Activated T-helper 9 cell treated with anti-CD3 and anti-CD28 coated beads, Interleukin-2, amount 50 U/mL, for 16 hours (primary cell): ENCODE measurements at places on chromosomes 5 and 9.

- no peak for DNase-seq
Observed at GRCh38 chr5:172235827-172236736, 42.1 kb downstream of the EFCAB9 start.

DNA sequence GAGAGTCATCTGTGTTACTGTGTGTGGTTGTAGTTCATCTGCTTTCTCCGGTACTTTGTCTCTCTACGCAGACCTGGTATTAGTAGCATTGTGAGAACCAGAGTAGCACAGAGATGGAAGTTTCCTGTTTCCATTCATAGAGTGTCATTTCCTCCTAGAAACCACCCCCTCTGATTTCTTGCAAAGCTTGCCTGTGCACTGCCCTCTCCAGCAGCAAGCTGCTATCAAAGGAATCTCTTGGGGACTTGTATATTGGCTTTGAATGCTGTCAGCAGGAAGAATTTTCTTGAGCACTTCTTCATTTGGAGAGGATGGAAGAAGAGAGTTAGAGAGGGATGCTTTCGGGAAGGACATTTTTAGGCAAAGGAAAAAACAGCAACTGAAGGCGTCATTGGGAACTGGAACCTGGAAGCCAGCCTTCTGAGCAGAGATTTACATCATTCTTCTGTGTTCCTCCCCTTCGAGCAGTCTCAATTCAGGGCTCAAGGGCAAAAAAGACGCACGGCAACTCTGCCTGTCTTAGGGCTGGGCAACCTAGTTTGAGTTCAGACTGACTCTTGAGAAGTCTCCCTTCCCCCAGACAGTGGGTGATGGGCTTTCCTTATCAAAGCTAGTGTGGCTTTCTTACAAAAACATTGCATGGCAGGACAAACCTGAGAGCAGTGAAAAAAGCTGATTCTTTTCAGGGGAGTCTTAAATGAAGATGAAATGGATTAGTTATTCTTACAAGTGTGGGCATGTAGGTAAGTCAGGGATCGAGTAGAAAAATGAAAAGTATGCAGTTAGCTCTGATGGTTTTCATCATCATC lies 226.3 kb downstream of the AOPEP start:
- DNase-seq, result no peak

DNA sequence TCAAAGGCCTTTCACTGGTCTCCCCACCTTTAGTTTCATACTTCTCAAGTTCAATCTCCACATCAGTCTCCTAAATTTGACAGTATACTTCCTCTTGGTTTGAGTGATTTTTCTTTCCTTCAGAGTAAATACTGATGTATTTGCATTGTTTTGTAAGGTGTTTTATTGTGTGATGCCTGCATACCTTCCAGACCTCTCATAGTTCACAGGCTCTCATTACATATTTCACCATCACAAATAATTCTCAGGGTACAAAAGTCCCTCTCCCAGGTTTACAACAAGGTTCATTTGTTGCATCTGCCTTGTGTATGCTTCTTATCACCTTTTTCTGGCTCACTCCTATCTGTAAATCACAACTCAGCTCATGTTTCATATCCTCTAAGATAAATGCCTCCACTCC lies 22.2 kb upstream of the TUSC1 start:
- no peak for DNase-seq

DNA sequence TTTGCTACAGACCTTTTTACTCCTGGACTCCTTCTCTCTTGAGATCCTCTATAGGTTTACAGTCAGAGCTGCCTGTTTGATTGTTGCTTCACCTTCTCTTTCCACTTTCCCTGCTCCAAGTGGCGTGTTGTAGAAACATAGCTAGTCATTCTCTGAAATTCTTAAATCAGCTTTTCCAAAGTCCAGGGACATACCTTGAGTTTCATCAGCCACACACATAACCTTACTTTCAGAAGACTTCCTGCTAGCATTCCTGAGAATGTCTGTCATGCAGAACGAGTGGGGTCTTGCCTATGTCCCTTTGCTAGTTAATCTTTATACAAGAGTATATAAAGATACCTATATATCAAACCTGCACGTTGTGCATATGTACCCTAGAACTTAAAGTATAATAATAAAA lies 230.3 kb upstream of the ZNF462 start:
- DNase-seq, result no peak

- no peak for DNase-seq
Observed at GRCh38 chr9:108911820-108912219, 22.1 kb downstream of the ELP1 start.

GRCh38 chr9:137195525-137196220 lies 4.9 kb downstream of the TPRN start:
- DNase-seq, result no peak

GRCh38 chr9:91515074-91515687 lies 91.5 kb upstream of the NFIL3 start:
- no peak for DNase-seq

GRCh38 chr9:87826331-87826730 lies 56.3 kb upstream of the SPATA31E1 start:
- DNase-seq, result no peak

DNA sequence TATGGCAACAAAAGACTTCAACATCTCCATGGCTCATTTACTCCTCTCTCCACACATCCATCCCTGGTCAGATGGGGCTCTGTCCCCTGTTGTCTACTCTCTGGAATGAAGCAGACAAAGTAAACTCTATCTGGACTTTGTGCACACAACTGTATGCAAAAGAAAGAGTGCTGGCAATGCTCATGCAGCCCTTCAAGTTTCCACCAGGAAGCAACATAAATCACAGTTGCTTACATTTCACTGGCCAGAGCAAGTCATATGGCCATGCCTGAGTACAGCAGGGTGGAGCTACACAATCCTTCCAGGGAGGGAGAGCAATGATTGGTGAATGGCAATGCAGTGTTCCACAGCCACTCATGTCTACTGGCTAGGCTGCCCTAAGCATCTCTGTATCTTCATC lies 12.4 kb upstream of the SHC3 start:
- DNase-seq, result no peak

DNA sequence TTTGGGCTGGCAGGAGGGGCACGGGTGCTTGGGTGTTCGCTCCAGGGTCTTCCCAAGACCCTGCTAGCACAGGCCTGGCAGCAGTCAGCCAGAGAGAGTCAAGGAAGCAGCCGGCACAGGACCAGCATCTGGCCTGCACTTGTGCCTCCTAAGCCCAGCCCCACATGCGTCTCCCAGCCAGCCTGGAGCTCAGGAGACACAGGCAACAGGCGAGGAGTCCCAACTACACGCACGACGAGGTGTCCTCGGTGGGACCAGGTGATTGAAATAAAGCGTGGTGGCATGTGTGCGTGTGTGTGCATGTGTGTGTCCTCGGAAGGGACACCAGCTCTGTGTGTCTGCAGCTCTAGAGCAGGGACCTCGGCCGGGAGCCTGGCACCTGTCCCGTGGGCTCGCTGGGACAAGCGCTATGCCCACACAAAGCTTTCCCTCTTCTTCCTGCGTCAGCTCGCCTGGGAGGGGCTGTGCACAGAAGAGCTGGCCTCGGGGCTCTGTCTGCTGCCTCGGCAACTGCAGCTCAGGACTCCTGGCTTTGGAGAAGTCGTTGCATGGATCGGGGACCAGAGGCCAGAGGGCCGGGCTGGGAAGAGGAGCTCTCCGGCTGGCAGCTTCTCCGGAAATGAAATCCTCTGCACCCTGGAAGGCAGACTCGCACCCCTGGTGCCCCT lies 14.7 kb upstream of the SLC9A3 start:
- DNase-seq, result no peak

GRCh38 chr5:132394667-132395259 lies 25.3 kb downstream of the SLC22A5 start:
- DNase-seq, result no peak

DNA sequence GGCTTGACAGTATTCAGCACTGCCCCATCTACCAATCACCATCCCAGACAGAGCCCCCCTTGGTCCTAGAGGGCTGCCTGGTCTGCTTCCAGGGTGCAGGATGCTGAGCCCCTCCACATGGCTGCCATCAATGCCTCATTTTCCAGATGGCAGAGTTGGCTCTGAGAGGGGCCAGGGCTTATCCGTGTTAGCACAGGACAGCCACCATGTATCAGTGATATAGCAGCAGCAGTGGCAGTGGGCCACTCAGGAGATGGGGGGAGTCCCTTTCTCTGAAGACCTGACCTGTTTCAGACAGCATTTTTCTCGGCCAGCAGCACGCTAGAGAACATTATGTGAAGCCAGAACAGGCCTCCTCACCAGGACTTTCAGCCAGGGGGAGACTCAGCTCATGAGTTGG lies 1.6 kb upstream of the SMIM32 start:
- no peak for DNase-seq

DNA sequence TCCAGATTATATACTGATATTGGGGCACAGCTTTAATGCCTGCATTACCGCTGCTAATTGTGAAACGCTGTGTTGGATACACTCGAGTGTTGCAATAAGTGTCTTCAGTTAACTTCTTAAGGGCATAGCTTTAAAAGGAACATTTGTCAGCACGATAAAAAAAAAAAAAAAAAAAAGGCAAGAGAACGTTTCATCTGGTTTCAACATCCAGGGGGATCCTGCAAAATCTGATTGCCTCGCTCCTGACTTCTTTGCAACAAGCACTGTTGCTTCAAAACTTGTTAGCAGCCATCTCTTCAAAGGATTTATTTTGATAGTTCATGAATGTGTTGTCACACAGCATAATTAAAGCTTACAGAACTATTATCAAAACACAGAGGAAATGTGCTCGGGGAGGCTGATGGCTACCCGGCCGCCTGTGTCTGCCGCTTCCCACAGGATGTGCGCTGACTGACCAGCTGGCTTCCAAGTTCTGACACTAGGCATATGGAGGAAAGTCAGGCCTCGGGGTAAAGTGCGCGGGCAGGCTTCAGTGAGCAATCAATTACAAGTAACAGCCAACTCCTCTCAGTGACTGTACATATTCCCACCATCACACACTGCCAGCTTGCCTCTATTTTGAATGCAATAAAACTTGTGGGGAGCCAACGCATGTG lies 77.7 kb downstream of the EBF1 start:
- no peak for DNase-seq

GRCh38 chr9:76626980-76627379 lies 137.3 kb upstream of the PCA3 start:
- no peak for DNase-seq

DNA sequence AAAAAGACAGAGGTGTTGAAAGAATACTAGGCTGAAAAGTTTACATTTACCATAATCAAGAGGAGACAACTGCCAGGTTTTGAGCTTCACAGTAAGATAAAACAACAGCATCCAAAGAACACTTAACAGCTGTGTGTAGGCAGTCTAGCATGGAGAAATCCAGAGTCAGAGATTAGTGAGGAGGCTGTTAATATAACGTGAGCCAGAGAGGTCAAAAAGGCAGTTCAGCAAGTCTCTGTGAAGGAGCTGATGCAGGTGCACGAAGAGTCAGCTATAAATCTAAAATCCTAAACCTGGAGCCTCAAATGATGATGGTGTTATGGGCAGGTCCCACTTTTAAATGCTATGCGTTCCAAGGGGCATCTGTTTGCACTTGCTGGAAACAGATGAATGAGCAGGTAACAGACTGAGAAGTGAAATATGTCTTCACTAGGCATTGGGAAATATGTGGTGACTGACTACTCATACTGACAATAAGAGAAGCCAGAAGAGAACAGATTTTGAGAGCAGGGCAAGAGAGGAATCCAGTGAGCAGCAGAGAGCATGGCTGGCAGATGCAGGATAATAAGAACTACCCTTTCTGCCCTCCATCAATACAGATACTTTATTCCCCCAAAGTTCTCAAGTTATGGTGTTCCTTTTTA lies 8.7 kb downstream of the APTX start:
- DNase-seq, result no peak

DNA sequence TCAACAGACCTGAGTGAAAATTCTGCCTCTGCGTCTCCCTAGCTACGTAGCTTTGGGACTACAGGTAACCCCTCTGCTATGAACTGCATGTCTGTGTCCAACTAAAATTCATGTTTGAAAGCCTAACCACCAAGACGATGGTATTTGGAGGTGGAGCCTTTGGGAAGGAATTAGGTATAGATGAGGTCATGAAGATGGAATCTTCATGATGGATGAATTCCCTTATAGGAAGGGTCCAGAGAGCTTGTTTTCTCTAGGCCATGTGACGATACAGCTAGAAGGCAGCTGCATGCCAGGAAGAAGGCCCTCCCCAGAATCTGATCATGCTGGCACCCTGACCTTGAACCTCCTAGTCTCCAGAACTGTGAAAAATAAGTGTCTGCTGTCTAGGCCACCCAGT lies 296.4 kb downstream of the SLIT3 start:
- DNase-seq, result no peak

GRCh38 chr5:115433918-115434317 lies 110.7 kb downstream of the FEM1C start:
- no peak for DNase-seq

GRCh38 chr5:134215757-134216156 lies 10.1 kb downstream of the PPP2CA start:
- no peak for DNase-seq

DNA sequence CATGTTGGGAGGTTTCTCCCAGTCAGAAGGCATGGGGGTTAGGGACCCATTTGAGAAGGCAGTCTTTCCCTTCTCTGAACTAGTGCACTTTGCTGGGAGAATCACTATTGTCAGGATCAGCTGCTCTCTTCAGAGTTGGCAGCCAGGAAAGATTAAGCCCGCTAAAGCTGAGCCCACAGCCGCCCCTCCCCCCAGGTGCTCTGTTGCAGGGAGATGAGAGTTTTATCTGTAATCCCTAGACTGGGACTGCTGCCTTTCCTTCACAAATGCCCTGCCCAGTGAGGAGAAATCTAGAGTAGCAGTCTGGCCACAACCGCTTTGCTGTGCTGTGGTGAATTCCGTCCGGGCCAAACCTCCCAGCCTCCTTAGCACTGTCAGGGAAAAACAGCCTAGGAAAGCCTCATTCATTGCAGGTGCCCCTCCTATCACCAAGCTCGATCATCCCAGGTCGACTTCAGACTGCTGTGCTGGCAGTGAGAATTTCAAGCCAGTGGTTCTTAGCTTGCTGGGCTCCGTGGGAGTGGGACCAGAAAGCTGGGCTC lies 69.8 kb downstream of the CNTLN start:
- DNase-seq, result no peak

DNA sequence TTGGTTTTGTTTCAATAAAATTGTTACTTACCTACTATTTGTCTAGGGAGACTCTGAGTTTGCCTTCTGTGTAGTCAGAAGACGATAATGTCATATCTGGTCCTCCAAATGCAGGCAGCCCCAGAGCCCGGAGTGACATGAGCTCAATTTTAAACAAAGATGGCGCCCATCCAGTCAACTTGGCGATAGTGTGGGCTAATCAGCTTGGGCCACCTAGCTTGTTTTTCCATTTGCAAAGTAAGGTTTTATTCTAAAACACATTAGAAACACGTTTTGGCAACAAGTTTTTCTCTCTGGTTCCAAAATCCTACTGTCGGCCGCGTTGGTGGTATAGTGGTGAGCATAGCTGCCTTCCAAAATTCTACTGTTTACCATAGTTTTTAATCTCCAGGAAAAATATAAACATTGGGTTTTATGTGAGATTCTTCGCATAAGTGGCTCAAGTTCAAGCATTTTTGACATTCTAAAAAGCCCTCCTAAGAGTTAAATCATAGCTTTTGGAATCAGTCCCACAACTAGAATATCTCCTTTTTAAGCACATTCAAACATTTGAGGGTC lies 13.2 kb downstream of the TSC1 start:
- no peak for DNase-seq

GRCh38 chr9:137423514-137424291 lies 510 bp downstream of the NOXA1 start:
- DNase-seq, result no peak
